ENCODE measurements at places on chromosomes 6 and 20.

- DNase-seq: no peak
These were observed 39.4 kb upstream of the PMEPA1 start for GRCh38 chr20:57749131-57749690.

DNA sequence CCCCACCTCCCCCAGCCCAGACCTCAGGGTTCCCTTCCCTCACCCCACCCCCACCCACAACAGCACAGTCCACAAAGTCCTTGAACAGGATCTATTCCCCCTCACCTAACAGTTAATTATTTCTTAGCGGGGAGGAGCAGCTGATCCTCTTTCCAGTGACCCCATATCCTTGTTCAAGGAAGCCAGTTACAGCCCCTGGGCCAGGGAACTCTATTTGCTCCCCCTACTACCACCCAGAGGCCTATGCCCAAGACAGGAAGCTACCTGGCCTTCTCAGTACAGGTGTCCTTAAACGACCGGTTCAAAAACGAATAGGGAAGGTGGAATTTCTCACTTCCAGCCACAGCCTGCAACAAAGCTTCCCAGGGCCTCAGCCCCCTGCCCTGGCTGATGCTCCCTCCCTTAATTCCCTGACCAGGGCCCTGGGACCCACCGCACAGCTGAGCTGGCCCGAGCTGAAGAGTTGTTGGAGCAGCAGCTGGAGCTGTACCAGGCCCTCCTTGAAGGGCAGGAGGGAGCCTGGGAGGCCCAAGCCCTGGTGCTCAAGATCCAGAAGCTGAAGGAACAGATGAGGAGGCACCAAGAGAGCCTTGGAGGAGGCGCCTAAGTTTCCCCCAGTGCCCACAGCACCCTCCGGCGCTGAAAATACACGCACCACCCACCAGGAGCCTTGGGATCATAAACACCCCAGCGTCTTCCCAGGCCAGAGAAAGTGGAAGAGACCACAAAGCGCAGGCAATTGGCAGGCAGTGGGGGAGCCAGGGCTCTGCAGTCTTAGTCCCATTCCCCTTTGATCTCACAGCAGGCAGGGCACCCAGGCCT, 778 bp downstream of the MCCD1 start:
- no peak for DNase-seq

GRCh38 chr6:101146389-101146788, 247.1 kb upstream of the GRIK2 start:
- DNase-seq: no peak

DNA sequence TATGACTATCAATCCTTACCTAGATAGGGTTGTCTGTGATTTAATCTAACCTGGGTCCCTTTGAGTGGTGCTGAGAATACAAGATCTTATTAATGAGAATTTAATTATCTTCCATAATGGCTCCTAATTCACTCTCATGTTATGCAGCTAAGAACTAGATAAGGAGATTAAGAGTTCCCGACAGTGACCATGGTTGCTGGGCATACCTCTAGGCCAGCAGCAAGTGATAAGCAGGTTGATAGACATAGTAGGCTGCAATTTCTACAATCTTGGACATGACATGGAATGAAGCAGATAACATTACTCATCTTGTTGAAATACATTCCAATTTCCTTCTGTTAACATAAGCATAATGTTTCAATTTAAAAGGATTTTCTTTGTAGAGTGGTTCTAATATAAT, 27.1 kb downstream of the SPACA1 start:
- DNase-seq: no peak

GRCh38 chr20:53738039-53738944, 144.7 kb upstream of the ZNF217 start:
- no peak for DNase-seq

Measured in immature natural killer cell (primary cell).